Suprapubic skin (tissue), 4 donors: ENCODE measurements at places on chromosomes 7 and 10.

DNA sequence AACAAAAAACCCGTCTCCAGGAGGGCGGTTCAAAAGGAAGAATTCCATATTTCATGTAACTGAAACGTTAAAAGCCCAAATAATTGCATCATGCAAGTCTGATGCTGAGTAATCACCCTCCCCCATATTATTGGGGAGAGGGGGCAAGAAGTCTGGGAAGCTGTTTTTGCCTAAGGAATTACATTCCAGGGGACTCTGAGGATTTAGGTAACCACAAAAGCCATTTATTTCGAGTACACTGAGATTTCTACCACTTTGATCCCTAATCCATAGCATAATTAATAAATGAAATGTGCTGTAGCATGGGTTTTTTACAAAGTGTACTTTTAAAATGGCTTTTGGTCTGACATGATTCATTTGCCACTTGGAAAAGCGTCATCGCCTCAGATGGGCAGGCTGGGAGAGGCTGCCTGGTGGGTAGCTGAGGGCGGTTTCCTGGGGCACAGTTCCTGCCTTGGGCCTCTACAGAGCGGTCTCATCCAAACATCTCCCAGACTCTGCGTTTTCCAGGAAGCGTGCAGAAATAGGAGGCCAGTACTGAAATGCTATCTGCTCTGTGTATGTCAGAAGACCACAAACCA is 106.5 kb downstream of the TCF7L2 start:
- DNase-seq, result no peak

GRCh38 chr7:79165225-79165624 is 288.2 kb downstream of the MAGI2 start:
- DNase-seq, result no peak

GRCh38 chr7:21547501-21547900 is 4.7 kb downstream of the DNAH11 start:
- DNase-seq, result no peak

DNA sequence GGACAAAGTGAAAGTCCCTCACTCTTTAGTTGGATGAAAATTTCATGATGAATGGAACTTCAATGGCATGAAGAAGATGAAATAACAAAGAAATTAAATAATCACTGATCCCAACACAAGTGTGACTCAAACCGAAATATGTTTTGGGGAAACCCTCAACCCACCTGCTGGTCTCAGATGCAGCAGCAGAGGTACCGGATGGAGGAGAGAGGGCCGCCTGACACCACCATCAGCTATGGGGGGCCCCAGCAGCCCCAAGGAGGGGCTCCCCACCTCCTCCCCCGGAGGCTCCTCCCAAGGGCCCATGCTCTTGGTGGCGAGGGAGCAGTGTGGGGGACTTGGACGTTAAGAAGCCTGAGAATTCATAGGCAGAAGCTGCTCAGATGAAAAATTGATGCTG is 137.2 kb upstream of the ADARB2 start:
- no peak for DNase-seq

GRCh38 chr10:44180321-44181168 is 204.4 kb downstream of the CXCL12 start:
- DNase-seq, result peak; percentile 74

- DNase-seq, result no peak
Measured at GRCh38 chr7:16594061-16594460, 51.5 kb downstream of the ANKMY2 start.

GRCh38 chr7:139393621-139394211 is 34.0 kb downstream of the LUC7L2 start:
- no peak for DNase-seq

- DNase-seq, result no peak
Measured at GRCh38 chr10:53025172-53025711, 252.7 kb upstream of the MBL2 start.

DNA sequence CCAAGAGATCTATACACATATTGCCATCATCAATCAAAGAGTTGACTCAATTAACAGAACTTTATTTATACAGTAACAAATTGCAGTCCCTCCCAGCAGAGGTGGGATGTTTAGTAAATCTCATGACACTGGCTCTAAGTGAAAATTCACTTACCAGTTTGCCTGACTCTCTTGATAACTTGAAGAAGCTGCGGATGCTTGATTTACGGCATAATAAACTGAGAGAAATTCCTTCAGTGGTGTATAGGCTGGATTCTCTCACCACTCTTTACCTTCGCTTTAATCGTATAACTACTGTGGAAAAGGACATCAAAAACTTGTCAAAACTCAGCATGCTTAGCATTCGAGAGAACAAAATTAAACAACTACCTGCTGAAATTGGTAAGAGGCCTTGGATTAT is 45.3 kb downstream of the SHOC2 start:
- DNase-seq, result no peak

GRCh38 chr7:112431803-112432202 is 18.5 kb upstream of the IFRD1 start:
- no peak for DNase-seq

GRCh38 chr7:128919881-128920799 is 9.6 kb upstream of the KCP start:
- DNase-seq, result peak; percentile 41

- DNase-seq, result no peak
Measured at GRCh38 chr10:68594405-68594804, 34.3 kb downstream of the TET1 start.

GRCh38 chr10:12841826-12842225 is 159.7 kb downstream of the CCDC3 start:
- DNase-seq, result peak; percentile 74

- no peak for DNase-seq
Measured at GRCh38 chr10:99630991-99631390, 10.8 kb upstream of the SLC25A28 start.

DNA sequence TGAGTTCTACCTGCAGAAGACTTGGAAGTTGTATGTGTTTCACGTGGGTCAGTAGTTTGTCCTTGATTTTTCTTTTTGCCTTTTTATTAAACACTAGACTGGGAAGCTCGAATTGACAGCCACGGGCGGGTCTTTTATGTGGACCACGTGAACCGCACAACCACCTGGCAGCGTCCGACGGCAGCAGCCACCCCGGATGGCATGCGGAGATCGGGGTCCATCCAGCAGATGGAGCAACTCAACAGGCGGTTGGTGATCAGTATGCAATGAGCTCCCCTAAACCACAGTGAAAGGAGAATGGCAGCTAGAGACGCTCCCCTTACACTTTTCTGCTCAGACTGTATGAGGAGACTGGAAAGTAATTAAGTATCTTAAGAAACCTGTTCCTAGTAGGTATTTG is 126.7 kb upstream of the STK17A start:
- no peak for DNase-seq

GRCh38 chr10:91694170-91694794 is 61.4 kb upstream of the PPP1R3C start:
- no peak for DNase-seq

GRCh38 chr10:65017523-65017922 is 1496.3 kb downstream of the REEP3 start:
- DNase-seq, result no peak

DNA sequence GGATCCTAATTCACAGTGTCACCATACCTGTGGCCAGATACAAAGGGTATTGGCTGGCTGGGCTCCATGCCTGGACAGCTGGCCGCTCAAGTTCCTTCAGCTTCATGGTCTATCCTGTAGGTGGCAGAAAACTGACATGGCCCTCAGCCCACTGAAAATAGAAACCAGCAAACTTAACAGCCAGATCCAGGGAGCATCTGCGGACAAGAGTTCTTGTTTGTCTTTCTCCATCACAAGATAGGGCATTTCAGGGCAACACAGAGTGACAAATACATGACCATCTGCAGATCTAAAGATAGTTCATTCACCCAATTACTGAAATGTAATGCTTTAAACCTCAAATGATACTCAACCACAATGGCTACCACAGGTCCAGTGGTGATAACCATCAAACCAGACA is 2.8 kb downstream of the SEC31B start:
- no peak for DNase-seq

GRCh38 chr10:127449490-127449889 is 99.6 kb upstream of the NPS start:
- no peak for DNase-seq

GRCh38 chr10:35372329-35372728 is 36.0 kb downstream of the CCNY start:
- DNase-seq, result no peak

DNA sequence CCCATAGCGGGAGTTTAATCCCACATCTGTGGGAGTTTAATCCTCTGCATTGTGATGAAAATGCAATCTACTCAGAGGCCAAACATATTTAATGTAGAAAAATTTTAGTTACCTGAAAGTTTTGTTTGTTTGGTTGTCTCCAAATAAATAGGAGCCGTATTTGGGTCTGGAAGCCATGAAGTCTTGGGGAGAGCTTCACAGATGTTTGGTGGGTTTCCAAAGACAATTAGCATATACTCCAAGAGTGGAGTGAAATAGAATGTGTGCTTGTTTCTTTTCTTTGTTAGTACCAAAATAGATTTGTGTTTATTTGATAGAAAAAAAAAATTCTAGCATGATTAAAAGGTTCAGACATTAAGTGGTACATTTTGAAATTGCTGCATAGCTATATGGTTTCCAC is 50.9 kb downstream of the ANK3 start:
- DNase-seq, result no peak

DNA sequence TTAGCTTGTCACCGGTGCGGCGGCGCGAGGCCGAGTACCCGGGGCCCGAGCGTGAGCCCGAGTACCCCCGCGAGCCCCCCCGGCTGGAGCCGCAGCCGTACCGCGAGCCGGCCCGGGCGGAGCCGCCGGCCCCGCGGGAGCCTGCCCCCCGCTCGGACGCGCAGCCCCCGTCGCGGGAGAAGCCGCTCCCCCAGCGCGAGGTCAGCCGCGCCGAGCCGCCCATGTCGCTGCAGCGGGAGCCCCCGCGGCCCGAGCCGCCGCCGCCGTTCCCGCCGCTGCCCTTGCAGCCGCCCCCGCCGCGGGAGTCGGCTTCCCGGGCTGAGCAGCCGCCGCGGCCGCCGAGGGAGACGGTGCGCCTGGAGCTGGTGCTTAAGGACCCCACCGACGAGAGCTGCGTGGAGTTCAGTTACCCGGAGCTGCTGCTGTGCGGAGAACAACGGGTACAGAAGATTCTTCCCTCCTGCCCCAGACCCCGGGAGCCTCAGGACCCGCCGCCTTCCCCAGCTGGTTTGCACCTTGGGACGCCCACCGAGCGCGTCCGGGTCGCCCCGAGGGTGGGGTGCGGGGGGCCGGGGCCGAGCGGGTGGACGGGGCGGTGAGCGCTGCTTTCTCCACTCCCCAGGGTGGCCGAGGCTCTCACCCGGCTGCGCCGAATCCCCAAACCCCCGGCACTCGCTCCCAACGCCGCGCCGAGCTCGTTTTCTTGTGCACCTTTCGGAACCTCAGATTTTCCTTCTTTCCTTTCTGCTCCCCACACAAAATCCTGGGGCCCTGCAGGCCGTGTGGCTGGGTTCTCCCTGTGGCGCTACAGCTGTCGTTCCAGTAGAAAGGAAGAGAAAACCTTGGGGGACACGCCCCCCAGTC is 708 bp downstream of the UBN2 start:
- DNase-seq, result no peak

- DNase-seq, result no peak
Measured at GRCh38 chr10:52906046-52906445, 133.5 kb upstream of the MBL2 start.

GRCh38 chr7:1454542-1454941 is 4.7 kb downstream of the MICALL2 start:
- DNase-seq, result no peak

GRCh38 chr10:1123198-1123597 is 67.0 kb downstream of the WDR37 start:
- DNase-seq, result no peak

- no peak for DNase-seq
Measured at GRCh38 chr7:97748482-97748881, 16.6 kb downstream of the TAC1 start.

DNA sequence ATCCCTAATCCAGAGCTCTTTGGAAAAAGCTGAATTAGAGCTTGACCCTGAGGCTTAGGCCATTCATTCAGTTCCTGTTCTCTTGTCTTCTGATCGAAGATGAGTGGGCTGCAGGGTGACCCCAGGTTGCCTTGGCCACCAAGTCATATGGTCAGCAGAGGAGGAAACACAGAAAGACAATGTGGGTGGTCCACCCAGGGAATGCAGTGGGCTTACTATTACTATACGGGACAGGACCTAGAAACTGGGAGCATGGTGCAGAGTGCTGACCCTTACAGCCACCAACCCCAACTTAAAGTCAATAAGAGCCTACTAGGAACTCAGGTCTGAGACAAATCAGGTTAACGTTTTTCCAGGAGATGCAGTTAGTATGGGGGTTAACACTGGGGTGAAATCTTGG is 200.5 kb downstream of the HERPUD2 start:
- DNase-seq, result no peak

GRCh38 chr10:27600930-27601329 is 96.8 kb downstream of the RAB18 start:
- no peak for DNase-seq

DNA sequence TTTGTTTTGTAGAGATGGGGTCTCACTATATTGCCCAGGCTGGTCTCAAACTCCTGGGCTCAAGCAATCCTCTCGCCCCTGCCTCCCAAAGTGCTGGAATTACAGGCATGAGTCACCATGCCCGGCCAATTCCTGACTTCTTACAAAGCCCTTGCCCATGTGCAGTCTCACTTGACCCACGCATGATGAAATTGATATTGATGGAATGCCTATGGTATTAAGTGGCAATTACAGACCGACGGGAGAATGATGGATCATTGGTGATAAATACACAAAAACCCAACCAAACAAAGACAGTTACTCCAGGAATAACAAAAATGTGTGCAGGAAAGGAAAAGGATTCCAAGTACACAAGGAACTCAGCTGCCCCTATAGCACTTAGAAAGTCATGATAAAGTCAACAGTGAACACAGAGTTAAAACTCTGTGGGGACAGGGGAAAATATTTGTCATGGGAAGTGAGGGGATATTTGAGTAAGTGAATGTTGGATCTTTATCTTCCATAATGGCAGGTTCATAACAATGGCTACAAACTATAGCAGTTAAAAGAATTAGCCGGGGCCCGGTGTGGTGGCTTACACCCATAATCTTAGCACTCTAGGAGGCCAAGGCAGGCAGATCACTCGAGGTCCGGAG is 21.6 kb downstream of the HIP1 start:
- peak; percentile 20 for DNase-seq

DNA sequence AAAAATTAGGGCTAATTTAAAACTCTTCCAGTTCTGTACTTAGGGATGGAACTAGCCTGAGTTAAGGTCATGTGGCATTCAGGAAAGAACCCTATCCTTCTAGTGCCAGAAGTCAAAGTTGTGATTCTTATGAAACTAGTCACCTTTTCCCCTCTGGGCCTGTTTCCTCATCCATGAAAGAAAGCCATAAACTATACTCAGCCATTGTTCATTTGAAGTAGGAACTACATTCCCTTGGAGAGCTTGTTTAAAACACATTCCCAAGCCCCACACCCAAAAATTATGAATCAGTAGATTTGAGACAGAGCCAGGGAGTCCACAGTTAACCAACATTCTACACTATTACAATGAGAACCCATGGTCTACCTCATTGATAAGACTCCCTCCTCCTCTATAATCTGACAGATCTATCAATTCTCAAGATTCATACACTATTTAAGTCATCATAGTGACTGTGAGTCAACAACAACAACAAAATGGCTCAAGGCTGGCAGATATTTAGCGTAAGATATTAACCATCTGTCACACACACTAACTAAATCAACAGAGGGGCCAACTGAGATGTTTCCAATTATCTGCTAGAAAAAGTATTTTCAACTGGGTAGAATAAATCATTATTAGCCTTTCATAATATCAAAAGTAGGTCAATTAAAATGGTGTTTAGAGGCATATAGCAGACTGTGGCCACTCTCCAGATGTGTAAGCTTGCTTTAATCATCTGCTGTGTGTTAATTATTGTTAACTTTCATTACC is 102.3 kb downstream of the SLC25A13 start:
- DNase-seq, result no peak
